ENCODE measurements at places on chromosomes 12 and 14.

- peaks cover 100% of the 10 kb centered on the region for H3K27me3 ChIP-seq
- no peak overlapping the region for H3K4me3 ChIP-seq
- H3K4me1 ChIP-seq: peaks cover 7% of the 10 kb centered on the region
- no peak for ATAC-seq
These were observed 9.1 kb upstream of the HOXC4 start for GRCh38 chr12:54044425-54045103.

DNA sequence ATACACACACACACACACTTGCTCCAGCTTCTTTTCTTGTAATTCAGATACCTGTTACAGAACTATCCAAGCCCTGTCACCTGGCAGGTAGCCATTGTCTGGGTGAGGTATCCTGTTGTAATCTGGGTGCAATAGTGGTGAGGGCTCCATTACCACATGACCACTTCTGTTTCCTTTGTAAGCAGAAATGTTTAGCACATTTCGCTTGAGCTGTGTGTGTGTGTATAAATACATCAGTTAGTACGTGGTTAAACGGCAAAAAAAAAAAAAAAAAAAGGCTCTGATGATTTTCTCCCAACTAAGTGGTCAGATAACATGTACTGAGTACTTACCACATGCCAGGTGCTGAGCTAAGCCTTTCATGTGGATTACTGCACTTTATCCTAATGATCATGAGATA is 129.3 kb upstream of the SSTR1 start:
- H3K27me3 ChIP-seq: no peaks in the 10 kb centered on the region
- H3K27ac ChIP-seq: no peak overlapping the region
- H3K36me3 ChIP-seq: no peaks in the 10 kb centered on the region
- no peak overlapping the region for H3K4me3 ChIP-seq
- ATAC-seq: no peak

GRCh38 chr12:52890417-52890816 is 14.5 kb downstream of the KRT8 start:
- H3K27ac ChIP-seq: no peak overlapping the region
- H3K36me3 ChIP-seq: no peaks in the 10 kb centered on the region
- no peak for ATAC-seq

DNA sequence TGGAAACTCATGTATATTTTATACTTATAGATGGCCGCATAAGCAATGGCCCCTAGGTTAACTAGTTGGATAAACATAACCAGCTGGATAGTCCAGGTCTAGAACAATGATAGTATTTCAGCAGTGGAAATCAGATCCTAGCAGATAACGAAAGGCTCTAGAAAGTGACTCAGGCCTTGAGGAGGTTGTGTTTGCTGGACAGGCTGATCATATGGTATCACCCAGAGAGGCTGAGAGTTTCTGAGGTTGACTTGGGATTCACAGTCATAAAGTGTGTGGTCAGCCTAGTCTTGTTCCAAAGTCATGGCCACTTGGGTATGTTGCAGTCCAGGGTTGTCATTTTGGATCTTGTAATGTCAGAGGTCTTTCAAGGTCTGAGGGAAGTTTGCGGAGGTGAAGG is 16.8 kb downstream of the FLVCR2 start:
- H3K27ac ChIP-seq: no peak overlapping the region
- no peak for ATAC-seq
- H3K4me1 ChIP-seq: peaks cover 7% of the 10 kb centered on the region
- H3K27me3 ChIP-seq: peaks cover 13% of the 10 kb centered on the region
